Mesothelial cell of epicardium (in vitro differentiated cells): ENCODE measurements at places on chromosomes 16 and 17. TPM values are rescaled to one million over a fixed set of nuclear protein-coding genes. Genes with fewer than 3 reads are reported as not detected.

The NOTUM gene
- total RNA-seq: 5.9 to 8.2 TPM (median 6.5 TPM) in 3 replicates

The DNAI2 gene
- total RNA-seq: 0.18 TPM in 1 of 3 replicates, not detected in the others

The TEX14 gene
- total RNA-seq: 0.20 to 0.43 TPM (median 0.34 TPM) in 3 replicates

GRCh38 chr17:51018541-51018940, 102.1 kb downstream of the SPAG9 start:
- DNase-seq: no peak
- no peaks in the 10 kb centered on the region for H3K27me3 ChIP-seq
- H3K4me3 ChIP-seq: no peak overlapping the region

The SSTR5 gene
- not detected in 3 replicates for total RNA-seq

The JPH3 gene
- total RNA-seq: 15.1 to 16.8 TPM (median 15.4 TPM) in 3 replicates

GRCh38 chr17:27488231-27488630, 32.0 kb downstream of the KSR1 start:
- peaks cover 27% of the 10 kb centered on the region for H3K4me1 ChIP-seq
- no peak overlapping the region for H3K4me3 ChIP-seq
- H3K36me3 ChIP-seq: peaks cover 3% of the 10 kb centered on the region
- H3K27me3 ChIP-seq: no peaks in the 10 kb centered on the region

- no peak for DNase-seq
- H3K4me1 ChIP-seq: peaks cover 24% of the 10 kb centered on the region
- H3K36me3 ChIP-seq: peaks cover 22% of the 10 kb centered on the region
- H3K4me3 ChIP-seq: peak overlapping the region; percentile 90
Measured at GRCh38 chr17:37642681-37643080, 565 bp downstream of the DDX52 start.

The GGA2 gene
- total RNA-seq: 98.7 to 102 TPM (median 101 TPM) in 3 replicates

The KCNG4 gene
- not detected in 3 replicates for total RNA-seq

DNA sequence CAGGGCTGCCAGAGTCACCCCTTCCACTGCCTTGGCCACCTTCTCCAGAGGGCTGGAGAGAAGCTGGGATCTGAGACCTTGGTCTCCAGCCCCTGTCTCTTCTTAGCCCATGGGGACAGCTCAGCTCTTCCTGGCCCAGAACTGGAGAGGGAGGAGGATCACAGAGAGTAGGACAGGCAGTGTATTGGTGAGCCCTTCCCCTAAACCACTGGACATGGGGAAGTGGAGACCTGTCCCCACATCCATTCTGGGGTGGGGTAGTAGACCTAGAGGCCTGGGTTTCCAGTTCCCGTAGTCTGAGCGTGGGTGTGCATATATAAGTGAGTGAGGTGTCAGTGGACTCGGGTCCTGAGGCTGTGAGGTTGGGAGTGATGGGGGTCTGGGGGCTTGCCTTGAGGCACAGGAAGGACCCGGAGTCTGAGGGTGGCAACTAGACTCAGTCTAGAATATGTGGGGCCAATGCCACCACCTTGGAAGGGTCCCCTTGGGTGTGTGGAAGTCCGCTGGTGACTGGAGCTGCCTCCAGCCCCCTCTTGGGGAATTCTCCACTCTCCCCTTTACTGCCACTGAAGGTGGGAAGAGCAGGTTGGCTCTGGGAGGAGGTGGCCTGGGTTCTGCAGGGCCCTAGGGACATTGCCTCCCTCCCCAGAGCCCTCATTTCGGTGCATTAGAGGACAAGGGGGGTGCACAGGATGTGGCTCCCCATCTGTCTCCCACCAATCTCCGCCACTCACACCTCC, 19.9 kb downstream of the GJD3 start:
- peak overlapping the region; percentile 94 for H3K27ac ChIP-seq
- H3K27me3 ChIP-seq: no peaks in the 10 kb centered on the region
- no peak for DNase-seq
